NCI-H1694 treated with DMSO at 0.1 percent for 48 hours (cell line): ENCODE measurements at places on chromosomes 2 and 18.
A peak's percentile ranks its signal among the peaks of the same experiment; 100 is the strongest.

DNA sequence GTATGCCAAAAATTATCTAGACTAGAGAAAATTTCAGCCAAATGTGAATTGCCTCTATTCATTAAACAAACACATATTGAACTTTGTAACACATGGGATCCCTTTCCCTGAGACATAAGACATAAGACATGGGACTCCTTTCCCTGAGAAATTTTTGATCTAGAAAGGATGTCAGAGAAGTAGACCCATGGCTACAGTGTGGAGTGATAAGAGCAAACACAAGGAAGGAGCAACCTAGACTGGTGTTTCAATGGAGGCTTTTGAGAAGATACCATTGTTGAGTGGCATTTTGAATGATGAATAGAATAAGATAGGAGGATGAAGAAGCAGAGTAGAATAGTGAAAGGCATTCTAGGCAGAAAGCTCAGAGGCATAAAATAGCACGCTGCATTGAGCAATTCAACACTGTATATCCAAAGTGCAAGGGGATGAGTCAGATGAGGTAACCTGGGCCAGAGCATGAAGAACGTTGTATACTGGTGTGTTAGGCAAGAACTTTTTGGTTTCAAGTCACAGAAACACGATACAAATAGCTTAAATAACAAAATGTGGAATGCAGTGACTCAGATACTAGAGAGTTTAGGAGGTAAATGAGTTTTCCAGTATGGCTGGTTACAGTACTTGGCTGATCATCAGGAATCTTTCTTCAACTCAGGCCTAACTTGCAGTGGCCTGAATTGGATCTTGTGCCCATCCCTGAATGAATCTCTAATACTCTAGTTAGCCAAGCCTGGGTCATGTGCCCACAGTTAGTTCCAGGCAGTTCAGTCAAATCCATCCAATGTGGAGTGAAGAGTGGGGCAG is 129.8 kb upstream of the TANK start:
- no peak for DNase-seq

- no peak for DNase-seq
These were observed 98.2 kb downstream of the TPO start for GRCh38 chr2:1511455-1511854.

DNA sequence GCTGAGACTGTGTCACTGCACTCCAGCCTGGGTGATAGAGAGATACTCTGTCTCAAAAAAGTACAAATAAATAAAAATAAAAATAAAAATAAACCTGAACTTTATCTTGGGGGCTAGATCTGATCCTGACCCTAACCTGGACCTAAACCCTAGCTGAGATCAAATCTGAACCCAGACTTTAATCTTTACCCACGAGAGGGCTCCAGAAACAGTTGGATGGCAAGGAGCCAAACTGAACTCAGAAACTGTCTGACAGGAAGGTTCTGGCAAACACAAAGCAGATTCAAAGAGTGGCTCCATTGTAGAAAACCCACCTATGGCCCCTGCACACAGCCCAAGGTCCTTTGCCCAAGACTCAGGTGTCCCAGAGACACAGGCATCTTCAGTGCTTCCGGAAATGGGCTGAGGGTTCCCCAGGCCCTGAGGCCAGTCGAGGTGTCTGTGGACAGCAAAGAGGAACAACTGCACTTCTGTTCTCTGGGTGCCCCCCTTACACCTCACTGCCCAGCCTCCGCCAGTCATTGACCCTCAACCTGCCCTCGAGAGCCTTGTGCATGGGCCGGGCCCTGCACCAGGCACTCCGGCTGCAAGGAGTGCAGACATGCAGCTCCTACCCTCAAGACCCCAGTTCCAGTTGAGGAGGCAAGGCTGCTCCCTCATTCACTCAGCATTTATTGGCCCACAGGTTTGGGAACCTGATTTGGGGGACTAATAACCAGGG is 95.2 kb downstream of the TFCP2L1 start:
- no peak for DNase-seq

- DNase-seq = no peak
These were observed 41.6 kb downstream of the MGAT5 start for GRCh38 chr2:134295441-134295840.

- no peak for DNase-seq
These were observed 19.4 kb downstream of the PLB1 start for GRCh38 chr2:28515176-28515751.

DNA sequence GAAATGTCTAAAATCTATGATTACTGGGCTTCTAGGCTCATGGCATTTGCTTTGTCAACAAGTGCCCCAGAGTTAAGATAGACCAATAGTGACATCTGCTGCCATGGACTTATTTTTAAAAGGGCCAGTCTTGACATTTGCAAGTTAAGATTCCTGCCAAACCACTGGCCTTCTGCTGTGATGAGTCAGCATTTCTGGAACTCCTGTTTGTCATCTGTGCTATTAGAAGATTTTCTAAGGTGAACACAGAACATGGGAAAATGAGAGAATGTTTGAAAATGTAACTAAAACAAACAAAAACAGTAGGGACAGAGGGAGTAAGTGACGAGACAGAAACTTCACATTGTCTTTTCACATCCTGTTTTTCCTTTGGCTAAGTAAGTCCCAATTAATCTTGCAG is 93.7 kb upstream of the WDR75 start:
- no peak for DNase-seq

- no peak for DNase-seq
These were observed 27.5 kb upstream of the LDLRAD4 start for GRCh38 chr18:13191031-13191430.

GRCh38 chr2:67776276-67776675 is 286.5 kb downstream of the C1D start:
- DNase-seq = no peak

GRCh38 chr2:15378148-15378908 is 182.8 kb downstream of the NBAS start:
- no peak for DNase-seq

DNA sequence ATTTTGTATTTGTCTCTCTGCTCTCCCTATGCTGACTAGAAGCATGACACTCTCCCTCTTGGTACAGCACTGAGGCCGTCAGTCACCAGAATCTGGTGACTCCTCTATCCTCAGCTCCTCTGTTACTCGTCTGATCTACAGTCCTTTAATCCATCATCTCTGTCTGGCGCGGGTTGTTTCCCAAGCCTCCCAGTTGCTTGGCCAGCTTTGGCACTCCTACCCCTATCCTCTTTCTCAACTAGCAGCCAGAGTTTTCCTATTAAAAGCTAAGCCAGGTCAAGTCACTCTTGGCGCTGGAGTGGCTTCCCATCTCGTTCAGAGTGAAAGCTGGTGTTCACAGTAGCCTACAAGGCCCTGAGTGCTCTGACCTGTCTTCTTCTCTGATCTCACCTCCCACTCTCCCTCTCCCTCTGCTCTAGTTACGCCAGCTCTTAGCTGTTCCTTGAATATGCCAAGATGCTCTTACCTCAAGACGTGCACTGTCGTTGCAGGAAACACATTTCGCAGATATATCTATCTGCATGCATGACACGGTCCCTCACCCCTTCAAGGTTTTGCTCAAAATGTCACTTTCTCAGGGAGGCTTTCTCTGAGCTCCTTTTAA is 41.8 kb upstream of the PSME4 start:
- no peak for DNase-seq

GRCh38 chr2:222982010-222982908 is 69.7 kb upstream of the KCNE4 start:
- DNase-seq = peak; percentile 37

GRCh38 chr18:49961271-49961670 is 147.9 kb upstream of the ACAA2 start:
- DNase-seq = no peak

GRCh38 chr2:210157526-210157925 is 13.7 kb downstream of the KANSL1L start:
- DNase-seq = no peak

- no peak for DNase-seq
These were observed 152.6 kb downstream of the ANKRD44 start for GRCh38 chr2:197157879-197158537.

DNA sequence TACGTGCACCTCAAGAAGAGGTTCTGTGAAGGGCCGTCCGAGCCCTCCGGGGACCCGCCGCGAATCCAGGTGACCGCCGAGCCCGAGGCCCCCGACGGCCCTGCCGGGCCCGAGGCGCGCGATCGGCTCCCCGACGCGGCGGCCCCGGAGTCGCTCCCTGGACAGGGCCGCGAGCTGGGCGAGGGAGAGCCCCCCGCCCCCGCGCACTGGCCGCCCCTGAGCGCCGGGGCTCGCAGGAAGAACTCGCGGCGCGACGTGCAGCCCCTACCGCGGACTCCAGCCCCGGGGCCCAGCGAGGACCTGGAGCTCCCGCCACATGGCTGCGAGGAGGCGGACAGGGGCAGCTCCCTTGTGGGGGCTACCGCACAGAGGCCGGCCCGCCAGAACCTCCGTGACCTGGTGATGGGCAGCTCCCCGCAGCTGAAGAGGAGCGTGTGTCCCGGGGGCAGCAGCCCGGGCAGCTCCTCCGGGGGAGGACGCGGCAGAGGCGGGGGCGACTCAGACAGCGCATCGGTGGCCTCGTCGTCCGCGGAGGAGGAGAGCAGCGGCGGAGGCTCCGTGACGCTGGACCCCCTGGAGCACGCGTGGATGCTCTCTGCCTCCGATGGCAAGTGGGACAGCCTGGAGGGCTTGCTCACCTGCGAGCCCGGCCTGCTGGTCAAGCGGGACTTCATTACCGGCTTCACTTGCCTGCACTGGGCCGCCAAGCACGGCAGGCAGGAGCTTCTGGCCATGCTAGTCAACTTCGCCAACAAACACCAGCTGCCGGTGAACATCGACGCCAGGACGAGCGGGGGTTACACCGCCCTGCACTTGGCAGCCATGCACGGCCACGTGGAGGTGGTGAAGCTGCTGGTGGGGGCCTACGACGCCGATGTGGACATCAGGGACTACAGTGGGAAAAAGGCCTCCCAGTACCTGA is 812 bp downstream of the SOWAHC start:
- no peak for DNase-seq

DNA sequence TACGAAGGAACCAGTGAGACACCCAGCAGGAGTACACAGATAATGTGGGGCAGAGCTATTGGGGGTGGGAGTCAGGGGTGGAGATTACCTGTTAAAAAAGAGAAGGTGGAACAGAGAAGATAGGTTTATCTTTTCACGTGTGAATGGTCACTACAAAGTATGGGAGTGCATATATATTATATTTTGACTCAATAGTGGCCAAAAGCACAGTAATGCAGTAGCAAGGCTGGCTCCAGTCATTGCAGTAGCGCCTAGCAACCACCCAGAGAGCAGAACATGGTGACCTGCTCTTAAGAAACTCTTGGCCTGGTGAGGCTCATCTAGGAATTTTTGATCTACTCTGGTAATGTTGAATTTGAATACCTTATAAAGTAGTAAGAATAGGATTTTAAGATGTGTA is 1.0 kb downstream of the IMPACT start:
- DNase-seq = no peak

DNA sequence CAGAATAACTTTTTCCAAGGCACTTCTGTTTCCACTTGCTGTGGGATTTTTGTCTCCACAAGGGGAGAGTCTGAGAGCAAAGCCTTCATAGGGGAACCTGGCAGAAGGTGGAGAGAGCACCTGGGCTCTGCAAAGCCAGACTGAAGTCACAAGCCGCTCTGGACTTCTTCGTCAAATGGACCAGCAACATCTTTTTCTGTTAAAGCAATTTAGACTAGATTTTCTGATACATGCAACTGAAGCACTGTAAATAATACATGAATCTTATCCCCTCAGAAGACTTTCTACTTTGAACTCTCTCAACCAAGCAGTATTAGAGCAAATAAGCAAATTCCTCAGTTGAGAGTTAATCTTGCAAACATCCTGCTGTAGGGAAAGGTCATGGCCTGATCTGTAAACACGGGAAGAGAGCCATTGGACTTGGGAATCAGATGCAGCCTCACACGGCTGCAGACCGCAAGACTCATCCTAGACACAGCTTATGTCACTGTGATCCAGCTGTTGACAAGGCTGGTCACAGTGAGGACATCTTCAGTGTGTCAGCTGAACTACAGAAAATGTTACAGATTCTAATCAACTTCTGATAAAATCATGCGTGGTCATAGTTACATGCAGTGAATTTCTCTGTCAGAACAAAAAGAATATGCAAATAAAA is 3.2 kb downstream of the SH3YL1 start:
- no peak for DNase-seq

DNA sequence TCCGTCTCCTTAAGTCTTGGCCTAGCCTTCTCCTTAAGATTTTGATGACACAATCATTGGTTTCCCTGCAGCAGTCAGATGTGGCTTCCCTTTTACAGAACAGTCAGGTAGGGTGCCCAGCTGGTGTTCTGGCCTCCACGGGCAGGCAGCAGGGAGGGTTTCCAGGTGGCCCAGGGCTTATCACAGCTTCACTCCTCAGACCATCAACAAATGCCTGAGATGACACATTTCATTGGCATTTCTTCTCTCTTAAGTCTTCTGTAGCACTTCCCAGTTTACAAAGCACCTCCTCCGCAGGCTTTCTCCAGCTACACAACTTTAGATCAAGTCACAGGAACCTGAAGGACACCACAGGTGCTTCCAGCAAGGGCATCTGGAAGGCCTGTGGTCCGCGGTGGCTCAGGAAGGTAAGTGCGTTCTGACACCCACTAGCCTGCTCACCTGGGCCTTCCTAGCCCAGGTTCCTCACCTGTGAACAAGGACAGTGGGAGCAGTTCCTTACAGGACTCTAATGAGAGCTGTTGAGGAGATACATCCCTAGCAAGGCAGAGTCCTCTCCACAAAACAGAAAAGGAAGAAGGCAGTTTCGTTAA is 37.6 kb downstream of the PTPN18 start:
- DNase-seq = no peak

GRCh38 chr2:238698451-238699306 is 149.2 kb upstream of the TWIST2 start:
- DNase-seq = no peak

DNA sequence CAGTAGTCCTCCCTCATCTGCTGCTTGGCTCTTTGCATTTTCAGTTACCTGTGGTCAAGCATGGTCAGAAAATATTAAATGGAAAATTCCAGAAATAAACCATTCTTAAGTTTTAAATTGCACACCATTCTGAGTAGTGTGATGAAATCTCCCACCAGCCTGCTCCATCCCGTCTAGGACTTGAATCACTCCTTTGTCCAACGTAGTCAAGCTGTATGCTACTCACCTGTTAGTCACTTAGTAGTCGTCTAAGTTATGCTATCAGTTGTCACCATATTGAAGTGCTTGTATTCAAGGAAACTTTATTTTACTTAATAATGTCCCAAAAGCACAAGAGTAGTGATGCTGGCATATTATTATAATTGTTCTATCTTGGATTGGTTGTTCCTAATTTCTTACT is 172.5 kb downstream of the FIGN start:
- no peak for DNase-seq

GRCh38 chr18:43964666-43965065 is 687.4 kb upstream of the SYT4 start:
- no peak for DNase-seq

GRCh38 chr2:54042341-54042740 is 71.5 kb upstream of the PSME4 start:
- DNase-seq = no peak

GRCh38 chr2:109542384-109542783 is 71.4 kb downstream of the SEPTIN10 start:
- peak; percentile 39 for DNase-seq
